ENCODE measurements at places on chromosomes 4 and X. TPM values are rescaled to one million over a fixed set of nuclear protein-coding genes. Genes with fewer than 3 reads are reported as not detected.
A peak's percentile ranks its signal among the peaks of the same experiment; 100 is the strongest.

DNA sequence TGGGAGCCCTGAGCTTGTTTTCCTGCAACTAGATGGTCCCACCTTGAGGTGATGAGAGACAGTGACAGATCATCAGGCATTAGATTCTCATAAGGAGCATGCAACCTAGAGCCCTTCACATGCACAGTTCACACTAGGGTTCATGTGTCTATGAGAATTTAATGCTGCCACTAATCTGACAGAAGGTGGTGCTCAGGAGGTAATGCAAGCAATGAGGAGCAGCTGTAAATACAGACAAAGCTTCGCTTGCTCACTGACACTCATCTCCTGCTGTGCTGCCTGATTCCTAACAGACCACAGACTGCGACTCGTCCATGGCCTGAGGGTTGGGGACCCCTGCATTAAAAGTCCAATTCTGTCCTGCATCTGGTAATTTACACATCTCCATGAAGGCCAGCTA, 141.6 kb downstream of the KCNIP4 start:
- DNase-seq = no peak

Gene STAP1
- 0.09 TPM for polyA plus RNA-seq

- peak; percentile 40 for DNase-seq
Observed at GRCh38 chrX:103817502-103817901, 14.6 kb downstream of the RAB9B start.

GRCh38 chrX:106894978-106895452, 8.1 kb downstream of the RIPPLY1 start:
- DNase-seq = no peak

Gene TRIM60
- not detected for polyA plus RNA-seq

- DNase-seq = no peak
Observed at GRCh38 chrX:19761554-19762295, 125.7 kb downstream of the SH3KBP1 start.

DNA sequence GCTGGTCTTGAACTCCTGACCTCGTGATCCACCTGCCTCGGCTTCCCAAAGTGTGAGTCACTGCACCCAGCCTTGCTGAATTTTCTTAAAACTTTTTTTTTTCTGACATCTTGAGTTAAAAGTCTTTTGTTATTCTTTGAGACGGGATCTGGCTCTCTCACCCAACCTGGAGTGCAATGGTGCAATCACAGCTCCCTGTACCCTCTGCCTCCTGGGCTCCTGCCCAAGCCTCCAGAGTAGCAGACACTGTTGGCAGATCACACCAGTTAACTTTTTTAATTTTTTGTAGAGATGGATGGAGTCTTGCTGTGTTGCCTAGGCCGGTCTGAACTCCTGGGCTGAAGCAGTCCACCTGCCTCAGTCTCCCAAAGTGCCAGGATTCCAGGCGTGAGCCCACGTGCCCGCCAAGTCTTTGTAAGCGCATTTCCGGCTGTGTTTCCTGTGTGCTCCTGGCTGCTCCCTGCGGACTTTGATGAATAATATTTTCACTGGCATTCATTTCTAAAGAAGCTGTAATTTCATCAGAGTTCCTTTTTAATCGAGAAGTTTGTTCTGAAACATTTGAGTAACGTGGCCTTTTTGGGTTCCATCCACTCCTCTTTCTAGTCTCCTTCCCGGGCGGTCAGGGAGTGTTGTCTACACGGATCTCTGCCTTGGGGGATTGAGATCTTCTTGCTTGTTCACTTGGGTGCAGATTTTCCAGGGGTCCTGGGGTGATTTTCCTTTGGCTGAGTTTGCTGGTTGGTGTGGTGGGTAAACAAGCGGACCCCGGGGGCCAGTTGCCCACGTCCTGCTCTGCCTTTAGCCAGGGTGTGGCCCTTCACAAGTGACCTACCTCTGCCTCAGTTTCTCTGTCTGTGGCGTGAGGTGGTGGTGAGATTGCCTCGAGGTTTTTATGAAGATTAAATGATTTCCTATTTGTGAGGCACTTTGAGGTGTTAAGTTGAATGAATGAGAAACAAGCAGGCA, 44.4 kb downstream of the PCGF3 start:
- DNase-seq = no peak

DNA sequence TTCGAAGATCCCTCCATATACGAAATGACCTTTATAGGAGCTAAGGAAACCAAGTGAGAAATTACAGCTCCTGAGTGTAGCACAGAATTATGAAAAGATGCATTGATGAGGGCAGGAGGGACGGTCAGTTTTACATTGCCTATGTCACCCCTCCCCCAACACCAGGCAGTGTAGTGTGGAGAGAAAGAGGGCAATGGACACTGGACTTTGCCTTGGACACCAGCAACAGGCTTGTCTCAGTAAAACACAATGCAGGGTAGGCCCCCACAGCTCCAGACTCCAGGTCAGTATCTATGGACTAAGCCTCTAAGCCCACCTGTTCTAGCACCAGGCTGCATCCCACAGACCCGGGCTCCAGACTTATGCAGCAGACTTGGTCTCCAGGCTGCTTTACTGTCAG, 16.5 kb downstream of the APOOL start:
- DNase-seq = no peak

Gene STBD1
- 58.9 TPM for polyA plus RNA-seq

Gene XAGE2
- polyA plus RNA-seq = not detected

GRCh38 chr4:128427832-128428366, 140.3 kb upstream of the PGRMC2 start:
- no peak for DNase-seq

DNA sequence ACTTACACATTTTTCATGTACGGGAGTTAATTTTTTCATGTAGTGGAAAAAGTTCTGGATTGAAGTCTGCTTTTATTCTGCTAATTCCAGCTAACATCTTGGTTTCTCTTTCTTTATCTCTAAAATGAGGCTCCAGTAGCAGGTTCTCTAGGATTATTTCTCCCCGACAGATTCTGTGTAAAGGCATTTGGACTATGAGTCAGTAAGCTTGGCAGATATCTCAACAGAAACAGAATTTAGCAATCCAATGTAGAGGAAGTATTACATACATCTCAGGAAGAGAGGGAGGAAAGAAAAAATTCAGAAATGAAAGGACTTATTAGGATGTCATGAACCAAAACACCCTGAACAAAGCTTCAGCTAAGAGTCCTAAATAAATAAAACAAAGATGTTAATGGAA, 1682.3 kb upstream of the TENM3 start:
- DNase-seq = no peak

Gene PDZD11
- polyA plus RNA-seq = 36.0 TPM

GRCh38 chr4:156536661-156537060, 434.9 kb downstream of the PDGFC start:
- no peak for DNase-seq

Gene ADAM29
- not detected for polyA plus RNA-seq

- DNase-seq = no peak
Observed at GRCh38 chrX:11611965-11612364, 53.8 kb downstream of the ARHGAP6 start.

Gene GPR82
- polyA plus RNA-seq = 0.06 TPM

Gene SMIM31
- 0.04 TPM for polyA plus RNA-seq

Gene HSPA4L
- polyA plus RNA-seq = 9.0 TPM

Gene GPRIN3
- polyA plus RNA-seq = 3.0 TPM

DNA sequence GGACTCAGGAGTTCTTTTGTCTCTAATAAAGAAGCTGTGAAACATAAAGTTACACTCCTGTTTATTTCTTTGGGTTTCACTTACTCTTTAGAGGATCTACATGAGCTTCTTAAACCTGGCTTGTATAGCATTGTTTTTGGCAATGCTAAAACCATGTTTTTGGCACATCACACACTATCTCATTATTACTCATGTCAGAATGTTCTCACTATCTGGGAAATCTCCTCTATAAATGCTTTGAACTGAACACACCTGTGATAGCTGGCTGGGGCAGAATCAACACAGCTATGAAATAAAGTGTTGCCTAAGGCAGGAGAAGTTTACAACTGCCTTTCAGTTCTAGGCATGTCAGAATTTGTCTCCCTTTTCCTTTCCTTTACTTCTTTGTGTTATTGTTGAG, 52.6 kb downstream of the SULT1B1 start:
- no peak for DNase-seq

Gene ATP1B4
- polyA plus RNA-seq = 325 TPM

DNA sequence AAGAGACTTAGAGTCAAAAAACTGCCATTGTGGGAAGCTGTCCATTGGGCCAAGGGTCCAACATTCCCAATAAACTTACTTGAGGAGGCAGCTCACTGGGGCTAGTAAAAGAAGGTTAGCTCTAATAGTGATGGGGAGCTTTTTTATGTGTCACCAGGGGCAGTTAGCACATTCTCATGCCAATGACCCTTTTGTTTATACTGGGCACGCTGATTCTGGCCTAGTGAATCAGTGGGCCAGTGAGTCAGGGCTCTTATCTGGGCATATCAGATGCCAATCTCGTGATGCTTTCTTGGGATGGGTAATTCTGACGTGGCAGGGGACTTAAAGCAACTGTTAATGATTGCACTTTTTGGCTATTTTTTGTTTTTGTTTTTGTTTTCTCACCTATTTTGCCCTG, 27.8 kb downstream of the TCEAL1 start:
- no peak for DNase-seq

Gene TSPAN7
- polyA plus RNA-seq = 122 TPM

Gene MAOB
- polyA plus RNA-seq = 0.95 TPM

DNA sequence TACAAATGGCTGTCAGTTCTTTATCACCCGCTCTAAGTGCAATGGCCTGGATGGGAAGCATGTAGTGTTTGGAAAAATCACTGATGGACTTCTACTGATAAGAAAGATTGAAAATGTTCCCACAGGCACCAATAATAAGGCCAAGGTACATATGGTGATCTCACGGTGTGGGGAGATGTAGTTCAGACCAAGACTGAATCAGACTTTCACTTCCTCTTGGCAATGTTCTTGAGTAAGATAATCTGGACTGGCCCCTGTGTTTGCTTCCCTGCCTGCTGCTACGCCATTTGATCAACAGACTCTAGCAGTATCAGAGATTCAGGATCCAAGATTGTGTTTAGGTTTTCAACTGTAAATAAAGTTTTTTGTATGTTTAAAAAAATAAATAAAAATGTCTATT, 682.2 kb upstream of the AMOT start:
- no peak for DNase-seq

Gene ATP2B3
- 0.80 TPM for polyA plus RNA-seq

GRCh38 chrX:38664285-38664684, 102.9 kb downstream of the TSPAN7 start:
- DNase-seq = peak; percentile 19

DNA sequence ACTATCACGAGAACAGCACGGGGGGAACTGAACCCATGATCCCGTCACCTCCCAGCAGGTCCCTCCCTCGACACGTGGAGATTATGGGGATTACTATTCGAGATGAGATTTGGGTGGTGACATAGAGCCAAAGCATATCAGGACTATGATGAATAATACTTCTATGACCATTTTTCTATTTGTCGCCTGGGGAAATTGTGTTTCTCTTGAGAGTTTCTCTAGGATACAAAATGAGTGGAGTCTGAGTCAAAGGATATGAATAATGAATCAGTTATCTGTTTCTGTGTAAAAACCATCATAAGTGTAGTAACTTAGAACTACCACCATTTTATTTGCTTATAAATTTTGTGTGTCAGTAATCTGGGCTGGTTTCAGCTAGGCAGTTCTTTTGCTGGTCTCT, 533.0 kb upstream of the ARX start:
- DNase-seq = no peak

DNA sequence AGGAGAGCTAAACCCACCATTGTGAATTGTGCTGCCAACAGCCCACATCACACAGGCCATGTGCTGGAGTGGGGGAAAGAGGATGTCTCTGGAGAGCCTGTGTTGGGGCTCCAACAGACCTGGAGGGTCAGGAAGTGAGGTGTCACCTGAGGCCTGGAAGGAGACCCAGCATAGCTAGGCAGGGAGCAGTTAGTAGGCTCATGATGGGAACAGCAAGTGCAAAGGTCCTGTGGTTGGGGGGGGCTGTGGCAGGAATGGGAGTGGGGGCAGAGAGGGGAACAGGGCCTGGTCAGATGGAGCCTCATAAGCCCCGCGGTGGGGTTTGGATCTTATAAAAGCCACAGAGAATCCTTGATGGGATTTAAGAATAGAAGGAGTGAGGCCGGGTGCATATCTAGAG, 35.9 kb upstream of the GPR78 start:
- DNase-seq = no peak

Gene PHEX
- 3.4 TPM for polyA plus RNA-seq

GRCh38 chrX:122641826-122642225, 542.3 kb upstream of the GRIA3 start:
- no peak for DNase-seq

Gene ZC4H2
- polyA plus RNA-seq = 13.9 TPM

DNA sequence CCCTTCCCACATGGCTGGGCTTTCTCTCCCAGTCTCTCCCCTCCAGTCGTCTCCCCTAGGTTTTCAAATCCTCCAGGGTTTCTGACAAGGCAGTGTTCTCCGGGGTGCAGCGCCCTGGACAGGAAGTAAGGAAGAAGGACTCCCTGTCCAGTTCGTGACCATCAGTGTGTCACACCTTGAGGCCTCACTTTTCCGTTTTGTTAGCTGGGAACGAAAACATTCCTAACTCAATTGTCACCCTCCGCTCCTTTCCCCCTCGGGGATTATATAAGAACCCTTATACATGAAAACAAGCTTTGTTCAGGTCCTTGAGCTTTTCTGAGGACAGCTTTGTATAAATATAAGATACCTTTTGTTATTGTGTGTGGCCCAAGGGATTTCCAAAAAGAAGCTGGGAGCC, 92.1 kb downstream of the KDR start:
- DNase-seq = no peak

Gene ALAS2
- 29.3 TPM for polyA plus RNA-seq

- DNase-seq = no peak
Observed at GRCh38 chr4:33467291-33467690, 2747.1 kb downstream of the PCDH7 start.

Gene KCND1
- 1.2 TPM for polyA plus RNA-seq

Gene MAGEA1
- not detected for polyA plus RNA-seq

Gene SEC31A
- 175 TPM for polyA plus RNA-seq

GRCh38 chr4:57125996-57126395, 15.8 kb upstream of the IGFBP7 start:
- DNase-seq = no peak

- peak; percentile 53 for DNase-seq
Observed at GRCh38 chr4:113684534-113685091, 76.9 kb downstream of the CAMK2D start.

Gene ADH1C
- polyA plus RNA-seq = 5.9 TPM

Gene CFAP47
- polyA plus RNA-seq = not detected

Gene SULT1B1
- polyA plus RNA-seq = 0.61 TPM

- DNase-seq = no peak
Observed at GRCh38 chrX:56564164-56564885, 898 bp downstream of the UBQLN2 start.
